SW480 (cell line): ENCODE measurements at places on chromosomes 7 and 10.

- peak; percentile 64 for DNase-seq
These were observed 746 bp downstream of the ARL5B start for GRCh38 chr10:18659819-18660535.

DNA sequence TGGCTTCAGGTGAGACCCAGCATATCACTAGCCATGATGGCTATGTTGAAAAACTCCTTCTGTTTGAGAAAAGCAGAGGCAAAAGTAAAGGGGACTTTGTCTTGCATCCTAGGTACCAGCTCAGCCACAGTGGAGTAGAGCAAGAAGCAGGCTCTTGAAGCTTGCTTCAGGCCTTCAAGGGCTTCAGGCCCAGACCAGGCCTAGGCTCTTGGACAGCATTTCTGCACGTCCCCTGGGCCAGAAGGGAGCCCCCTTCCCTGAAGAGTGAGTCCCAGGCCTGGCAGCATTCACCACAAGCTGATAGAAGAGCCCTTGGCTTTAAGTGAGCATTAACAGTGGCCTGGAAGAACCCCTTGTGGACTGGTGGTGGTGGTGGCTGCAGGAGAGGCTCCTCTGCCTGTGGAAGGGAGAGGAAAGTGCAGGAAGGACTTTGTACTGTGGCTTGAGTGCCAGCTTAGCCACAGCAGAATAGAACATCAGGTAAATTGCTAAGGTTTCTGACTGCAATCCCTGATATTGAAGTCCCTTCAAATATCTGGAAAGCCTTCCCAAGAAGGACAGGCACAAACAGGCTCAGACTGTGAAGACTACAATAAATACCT is 28.1 kb upstream of the FAM171A1 start:
- DNase-seq: no peak

GRCh38 chr10:115657161-115657860 is 564.1 kb downstream of the ATRNL1 start:
- DNase-seq: no peak

GRCh38 chr7:123401295-123401694 is 133.1 kb downstream of the IQUB start:
- DNase-seq: peak; percentile 17

DNA sequence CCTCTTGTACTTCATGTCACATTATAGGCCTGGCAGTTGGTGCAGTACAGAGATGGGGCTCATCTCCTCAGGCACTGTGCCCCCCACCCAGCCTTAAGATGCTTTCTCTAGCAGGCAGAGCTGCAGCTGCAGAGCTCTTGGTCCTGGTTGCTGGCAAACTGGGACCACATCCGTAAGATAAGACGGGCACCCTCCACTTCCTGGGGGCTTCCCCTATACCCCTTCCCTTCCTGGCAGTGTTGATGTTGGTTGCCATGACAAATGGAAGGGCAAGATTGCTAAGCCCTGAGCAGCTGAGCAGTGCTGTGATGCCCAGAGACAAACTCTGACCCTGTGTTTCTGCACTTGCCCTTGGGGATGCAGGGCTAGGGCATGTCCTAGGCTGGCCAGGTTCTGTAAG is 103.4 kb upstream of the ANLN start:
- DNase-seq: no peak
